Stimulated activated CD8-positive, alpha-beta memory T cell treated with anti-CD3 and anti-CD28 coated beads, Interleukin-2, amount 100 ng/mL, for 1 hour (primary cell): ENCODE measurements at places on chromosomes 3 and 15.

DNA sequence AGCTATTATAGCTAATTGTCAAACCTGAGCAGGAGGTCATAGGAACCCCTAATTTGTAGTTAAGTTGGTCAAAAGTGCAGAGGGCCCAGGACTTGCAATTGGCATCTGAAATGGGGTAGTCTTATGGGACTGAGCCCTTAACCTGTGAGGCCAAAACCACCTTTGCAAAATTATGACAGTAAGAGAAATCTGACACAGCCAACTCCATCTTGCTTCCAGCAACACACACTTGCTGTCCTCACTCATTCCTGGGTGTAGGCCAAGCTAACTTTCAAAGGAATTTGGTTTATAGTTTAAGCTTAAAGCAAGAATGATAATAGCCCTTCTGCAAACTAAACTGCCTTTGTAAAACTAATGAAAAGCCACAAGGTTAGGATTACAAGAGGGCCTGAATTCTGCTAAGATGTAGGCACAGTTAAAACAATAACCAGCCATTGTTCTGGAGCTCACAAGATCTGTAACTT lies 57.6 kb upstream of the FRMD4B start:
- no peak for DNase-seq

DNA sequence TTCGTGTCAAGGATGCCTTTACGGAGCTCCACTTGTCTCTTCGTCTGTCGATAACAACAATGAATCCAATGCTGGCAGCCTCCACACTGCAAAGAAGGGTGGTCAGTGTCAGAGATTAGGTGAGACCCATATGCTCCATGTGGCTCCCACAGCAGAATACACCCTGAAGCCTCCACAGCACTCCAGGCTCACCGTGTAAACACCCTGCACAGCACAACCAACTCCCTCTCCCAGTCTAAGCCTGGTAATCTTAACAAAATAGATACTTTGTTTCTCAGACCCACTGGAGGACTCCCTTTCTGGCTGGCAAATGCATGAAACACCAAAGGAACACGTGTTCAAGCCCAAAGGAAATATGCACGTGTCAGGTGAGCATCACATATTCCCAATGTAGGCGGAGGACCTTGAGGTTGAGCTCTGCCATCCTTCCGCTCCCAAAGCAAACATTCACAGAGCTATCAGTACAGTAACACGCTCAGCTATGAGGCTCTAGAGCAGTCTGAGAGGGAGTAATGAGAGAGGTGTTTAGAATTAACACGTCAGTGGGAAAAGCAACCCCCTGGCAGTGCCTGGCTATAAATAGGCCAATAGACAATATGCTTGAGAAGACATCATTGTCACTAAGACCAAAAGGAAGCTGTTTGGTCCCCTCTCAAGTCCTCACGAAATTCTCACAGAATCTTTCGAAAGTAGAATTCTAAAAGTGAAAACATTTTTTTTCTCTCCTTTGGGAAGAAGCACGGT lies 86.7 kb downstream of the MCF2L2 start:
- DNase-seq, result no peak

GRCh38 chr15:56797720-56798275 lies 64.5 kb upstream of the ZNF280D start:
- DNase-seq, result no peak

DNA sequence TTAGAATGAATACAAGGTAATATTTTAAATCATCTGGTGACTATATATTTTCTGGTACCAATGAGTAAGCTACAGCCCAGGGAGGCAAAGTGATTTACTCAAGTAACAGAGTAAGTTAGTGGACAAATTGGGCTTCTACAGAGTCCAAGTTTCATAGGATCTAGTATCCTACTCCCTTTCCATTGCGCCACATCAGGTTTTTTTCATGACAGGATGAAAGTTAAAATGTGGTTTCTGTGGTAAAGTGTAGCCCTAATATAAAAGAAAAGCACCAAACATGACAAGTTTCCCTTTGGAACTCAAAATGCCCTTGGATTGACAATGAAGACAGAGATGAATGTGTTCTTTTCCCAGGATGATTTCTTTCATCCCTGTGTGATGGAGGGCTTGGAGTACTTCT lies 350.8 kb upstream of the ZNF385D start:
- no peak for DNase-seq

- DNase-seq, result no peak
These were observed 353.4 kb upstream of the MANF start for GRCh38 chr3:51031666-51032065.

- DNase-seq, result no peak
These were observed 21.6 kb downstream of the CPN2 start for GRCh38 chr3:194329583-194329965.

GRCh38 chr3:152270937-152271336 lies 2.2 kb downstream of the MBNL1 start:
- DNase-seq, result no peak

GRCh38 chr15:65373163-65373651 lies 4.6 kb downstream of the IGDCC3 start:
- no peak for DNase-seq

- peak; percentile 88 for DNase-seq
These were observed 30.1 kb upstream of the NRROS start for GRCh38 chr3:196609343-196609775.

- DNase-seq, result no peak
These were observed 34.9 kb downstream of the NXPE3 start for GRCh38 chr3:101813817-101814440.

DNA sequence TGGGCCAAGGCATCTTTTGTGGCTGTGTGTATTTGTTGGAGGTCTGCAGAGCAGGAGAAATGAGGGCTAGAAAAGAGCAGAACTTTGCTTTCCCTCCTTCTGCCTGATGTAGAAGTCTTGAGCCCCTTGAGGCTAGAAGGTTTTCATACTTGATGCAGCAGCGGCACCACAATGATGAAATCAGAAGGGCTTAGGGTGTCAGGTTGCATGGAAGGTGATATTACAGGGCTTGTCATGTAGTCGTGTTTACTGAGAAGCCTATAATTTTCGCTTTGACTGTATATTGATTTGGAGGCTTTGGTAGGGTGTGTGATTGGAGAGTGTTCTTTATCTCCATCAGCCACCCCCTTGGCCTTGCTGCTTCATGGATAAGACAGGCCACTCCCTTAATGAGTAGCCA lies 339.8 kb downstream of the THSD4 start:
- no peak for DNase-seq

GRCh38 chr3:168885028-168885427 lies 778.5 kb downstream of the MECOM start:
- DNase-seq, result no peak

GRCh38 chr3:100129941-100130340 lies 15.6 kb upstream of the FILIP1L start:
- no peak for DNase-seq

GRCh38 chr15:68791431-68792283 lies 29.0 kb downstream of the ANP32A start:
- peak; percentile 23 for DNase-seq

DNA sequence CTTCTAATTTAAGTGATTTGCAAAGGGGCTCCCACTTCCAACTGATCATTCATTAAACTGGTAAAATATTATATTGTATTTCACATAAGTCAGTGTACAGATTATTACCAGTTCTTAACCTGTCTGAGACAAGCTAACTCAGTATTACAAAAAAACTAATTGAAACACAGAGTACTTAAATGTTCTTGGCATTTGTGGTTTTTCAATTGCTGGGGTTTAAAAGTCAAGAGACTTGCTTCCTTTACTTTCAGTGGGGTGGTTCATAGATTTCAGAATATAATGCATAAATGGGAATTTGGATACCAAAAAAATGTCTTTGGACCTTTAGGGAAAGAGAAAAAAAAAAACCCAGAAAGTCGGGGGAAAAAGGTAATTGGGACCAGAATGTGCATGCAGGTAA lies 85.0 kb downstream of the ATP10A start:
- no peak for DNase-seq

- DNase-seq, result no peak
These were observed 79.5 kb upstream of the POMGNT2 start for GRCh38 chr3:43185274-43185982.

GRCh38 chr15:84598250-84598649 lies 2.6 kb upstream of the ZSCAN2 start:
- DNase-seq, result no peak

- no peak for DNase-seq
These were observed 63.7 kb upstream of the CRTC3 start for GRCh38 chr15:90465930-90466567.

- no peak for DNase-seq
These were observed 878 bp downstream of the ISLR start for GRCh38 chr15:74174219-74174957.

- no peak for DNase-seq
These were observed 495 bp upstream of the NXPE3 start for GRCh38 chr3:101778385-101779046.

DNA sequence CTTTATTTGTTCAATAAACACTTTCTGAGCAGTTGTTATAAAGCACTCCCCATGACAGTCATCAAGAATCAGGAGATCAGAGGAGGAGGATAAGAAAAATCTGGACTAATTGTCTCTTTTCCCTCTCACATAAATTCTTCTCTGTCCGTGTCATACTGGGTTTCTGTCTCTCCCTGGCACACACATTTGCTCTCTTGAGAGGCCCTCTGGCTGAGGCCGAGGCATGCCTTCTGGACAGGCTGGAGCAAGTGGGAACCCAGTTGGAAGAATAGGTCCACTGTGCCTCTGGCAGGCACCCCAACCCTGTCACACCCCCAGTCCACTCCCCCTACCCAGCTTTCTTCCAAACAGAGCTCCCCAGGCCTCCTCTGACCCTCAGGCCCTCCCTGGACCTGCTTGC lies 315.8 kb downstream of the UACA start:
- no peak for DNase-seq

- no peak for DNase-seq
These were observed 108.4 kb upstream of the TUSC7 start for GRCh38 chr3:116601206-116601605.

DNA sequence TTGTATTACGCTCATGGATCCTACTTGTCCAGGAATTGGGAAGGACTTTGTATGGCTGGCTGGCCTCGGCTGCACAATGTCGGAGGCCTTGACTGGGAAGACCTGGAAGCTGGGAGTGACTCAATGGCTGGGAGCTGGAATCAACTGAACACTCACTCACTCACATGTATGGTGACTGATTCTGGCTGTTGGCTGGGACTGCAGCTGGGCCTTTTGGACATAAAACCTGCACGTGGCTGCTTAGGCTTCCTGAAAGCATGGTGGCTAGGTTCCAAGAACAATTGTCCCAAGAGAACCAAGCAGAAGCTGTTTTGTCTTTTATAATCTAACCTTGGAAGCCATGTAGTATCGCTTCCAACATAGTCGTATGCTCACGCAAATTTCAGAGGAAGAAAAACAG lies 38.0 kb upstream of the CMTM8 start:
- no peak for DNase-seq

DNA sequence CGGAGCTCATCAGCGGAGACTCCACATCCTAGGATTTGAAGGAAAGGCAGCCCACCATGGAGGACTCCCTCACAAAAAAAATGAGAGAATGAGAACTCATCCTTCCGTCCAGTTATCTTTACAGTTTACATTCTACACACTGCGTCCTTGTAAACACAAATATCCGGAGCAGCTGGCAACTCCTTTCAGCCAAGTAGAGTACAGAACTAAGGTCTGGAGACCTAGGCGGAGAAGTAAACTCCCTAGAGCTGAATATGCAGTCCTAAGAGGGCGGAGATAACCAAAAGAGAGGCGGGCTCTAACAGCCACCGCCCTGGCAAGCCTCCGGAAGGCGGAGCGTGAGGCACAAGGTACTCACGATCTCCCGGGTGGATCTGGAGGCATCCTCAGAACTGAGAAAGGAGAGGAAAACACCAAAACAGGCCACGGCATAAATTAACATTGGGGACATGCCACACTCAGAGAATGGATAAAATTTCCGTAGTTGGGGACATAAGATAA lies 924 bp upstream of the SIN3A start:
- peak; percentile 59 for DNase-seq

DNA sequence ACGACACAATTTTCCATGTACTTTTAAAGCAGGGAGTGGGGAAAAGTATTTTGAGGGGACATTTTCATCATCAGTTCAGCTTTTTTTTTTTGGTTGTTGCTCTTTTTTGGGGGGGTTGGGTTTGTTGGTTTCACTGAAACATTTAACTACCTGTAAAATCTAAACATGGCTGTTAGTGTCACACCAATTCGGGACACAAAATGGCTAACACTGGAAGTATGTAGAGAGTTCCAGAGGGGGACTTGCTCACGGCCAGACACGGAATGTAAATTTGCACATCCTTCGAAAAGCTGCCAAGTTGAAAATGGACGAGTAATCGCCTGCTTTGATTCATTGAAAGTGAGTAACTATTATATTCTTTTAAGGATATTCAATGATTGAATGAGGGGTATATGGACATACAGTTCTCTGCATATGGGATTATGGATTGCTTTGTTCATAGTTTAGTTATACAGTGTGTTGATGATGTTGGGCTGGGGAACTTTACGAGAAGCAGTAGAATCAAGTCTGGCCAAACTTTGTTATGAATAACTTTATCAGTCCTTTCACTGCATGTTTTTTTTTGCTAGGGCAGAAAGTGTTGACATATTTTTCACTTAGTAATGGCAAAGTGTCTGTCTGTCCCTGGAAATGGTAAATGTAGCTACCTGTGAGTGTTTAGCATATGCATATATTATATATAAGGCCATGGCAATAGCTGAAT lies 31.5 kb downstream of the MBNL1 start:
- DNase-seq, result no peak

GRCh38 chr3:11574981-11575669 lies 68.6 kb downstream of the VGLL4 start:
- no peak for DNase-seq

- no peak for DNase-seq
These were observed 95.1 kb downstream of the RPL39L start for GRCh38 chr3:187044206-187044605.

GRCh38 chr3:119497820-119498185 lies 544 bp upstream of the TIMMDC1 start:
- DNase-seq, result no peak

GRCh38 chr15:70088455-70088854 lies 9.3 kb downstream of the TLE3 start:
- DNase-seq, result no peak

DNA sequence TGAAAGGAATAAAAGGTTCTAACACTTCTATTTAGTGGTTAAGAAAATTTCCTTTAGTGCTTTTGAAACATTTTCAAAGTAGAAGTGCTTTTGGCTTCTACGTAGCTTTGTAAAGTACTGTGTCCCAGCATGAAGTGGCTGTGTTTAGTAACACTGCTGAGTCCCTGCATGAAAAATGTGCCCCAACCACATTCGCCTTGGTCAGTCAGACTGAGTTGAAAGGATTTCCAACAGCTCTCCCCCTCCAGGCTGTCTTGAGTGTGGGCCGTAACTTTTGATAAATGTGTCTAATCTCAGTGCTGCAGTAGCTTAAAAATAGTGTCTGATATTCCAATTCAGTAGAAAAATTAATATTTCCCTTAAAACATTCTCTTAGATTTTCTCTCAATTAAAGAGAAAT lies 115.0 kb downstream of the NR1D2 start:
- DNase-seq, result no peak

- DNase-seq, result no peak
These were observed 48.9 kb downstream of the GASK1A start for GRCh38 chr3:43028001-43028400.

DNA sequence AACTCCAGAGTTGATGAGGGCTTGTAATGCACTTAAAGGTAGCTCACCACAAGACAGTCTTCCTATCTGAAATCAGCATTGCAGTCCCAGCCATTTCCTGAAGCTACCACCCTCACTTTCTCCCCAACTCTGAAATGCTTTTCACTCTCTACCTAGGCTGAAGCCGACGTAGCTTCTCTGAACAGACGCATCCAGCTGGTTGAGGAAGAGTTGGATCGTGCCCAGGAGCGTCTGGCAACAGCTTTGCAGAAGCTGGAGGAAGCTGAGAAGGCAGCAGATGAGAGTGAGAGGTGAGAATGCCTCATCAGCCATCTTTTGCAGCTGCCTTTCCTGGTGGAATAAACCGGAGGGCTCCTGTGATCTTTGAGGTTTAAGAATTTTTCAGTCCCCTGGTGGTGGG lies 14.3 kb downstream of the TPM1 start:
- DNase-seq, result no peak
